IMR-90 (cell line): ENCODE measurements at places on chromosomes 3 and 15. TPM values are rescaled to one million over a fixed set of nuclear protein-coding genes. Genes with fewer than 3 reads are reported as not detected.

The PGBD4 gene
- 1.3 and 1.9 TPM in 2 replicates for total RNA-seq

The CLDN18 gene
- not detected in 2 replicates for total RNA-seq

The CX3CR1 gene
- total RNA-seq = not detected in 2 replicates

The ALG3 gene
- 19.2 and 19.5 TPM in 2 replicates for total RNA-seq

The MNS1 gene
- 0.36 and 0.83 TPM in 2 replicates for total RNA-seq

The THBS1 gene
- total RNA-seq = 3,217 and 4,071 TPM in 2 replicates

The NPAP1 gene
- total RNA-seq = not detected in 2 replicates

The NECTIN3 gene
- total RNA-seq = 155 and 182 TPM in 2 replicates

The ACKR2 gene
- not detected in 2 replicates for total RNA-seq

The EXD1 gene
- total RNA-seq = not detected in 2 replicates

The KIF15 gene
- total RNA-seq = 8.4 and 10.8 TPM in 2 replicates

The TWF2 gene
- total RNA-seq = 105 and 111 TPM in 2 replicates

The KY gene
- under 0.01 TPM in 2 replicates for total RNA-seq

The RPL39L gene
- total RNA-seq = 32.5 and 34.6 TPM in 2 replicates

The UBE2E1 gene
- 54.1 and 87.8 TPM in 2 replicates for total RNA-seq

The PRRT3 gene
- total RNA-seq = 0.72 and 1.4 TPM in 2 replicates

The KBTBD13 gene
- total RNA-seq = not detected in 2 replicates

The ADGRG7 gene
- total RNA-seq = not detected in 2 replicates

The RTP1 gene
- not detected in 2 replicates for total RNA-seq

The RARRES1 gene
- total RNA-seq = 0.90 and 1.9 TPM in 2 replicates

The PLCL2 gene
- total RNA-seq = 3.8 and 4.2 TPM in 2 replicates

The TRPM1 gene
- total RNA-seq = 0.28 TPM in 1 of 2 replicates, not detected in the other

The CLRN1 gene
- total RNA-seq = not detected in 2 replicates

The GPR171 gene
- not detected in 2 replicates for total RNA-seq

The MFN1 gene
- 40.3 and 75.0 TPM in 2 replicates for total RNA-seq

The SLC9A9 gene
- 2.3 and 4.2 TPM in 2 replicates for total RNA-seq

The C3orf22 gene
- not detected in 2 replicates for total RNA-seq

The COX17 gene
- total RNA-seq = 2.0 and 8.6 TPM in 2 replicates

The ALDH1L1 gene
- not detected in 2 replicates for total RNA-seq

The ANKRD34C gene
- not detected in 2 replicates for total RNA-seq

The ARGFX gene
- not detected in 2 replicates for total RNA-seq

The AP3B2 gene
- total RNA-seq = not detected in 2 replicates
